ENCODE measurements at places on chromosomes 1 and 21.

DNA sequence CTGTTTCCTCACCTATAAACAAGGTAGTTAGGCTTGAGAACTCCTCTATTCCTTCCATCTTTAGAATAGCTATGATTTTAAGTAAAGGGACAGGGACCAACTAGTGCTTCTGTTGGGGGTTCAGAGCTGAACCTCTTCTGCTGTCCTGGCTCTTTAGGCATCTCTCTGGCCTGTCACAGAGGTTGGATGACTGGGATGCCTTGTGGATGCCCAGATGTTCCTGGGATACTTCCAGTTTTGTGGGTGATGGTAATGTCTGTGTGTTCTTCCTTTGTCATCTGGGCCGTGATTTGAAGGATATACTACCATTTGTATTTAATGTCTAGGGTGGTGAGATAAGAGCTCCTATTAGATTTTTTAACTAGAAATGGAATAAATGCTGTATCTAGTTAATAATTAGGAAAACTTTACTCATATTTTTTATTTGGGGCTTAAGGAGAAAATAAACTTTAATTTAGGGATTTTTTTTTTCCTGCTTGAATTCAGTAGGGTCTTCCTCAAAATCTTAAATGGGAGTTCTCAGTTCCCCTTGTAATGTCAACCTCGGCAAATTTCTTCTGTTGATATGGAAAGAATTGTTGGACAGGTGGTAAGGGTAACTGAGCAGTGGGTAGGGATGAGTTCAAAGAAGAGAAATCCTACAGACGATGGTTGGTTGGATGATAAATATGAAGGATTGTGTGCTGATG lies 47.2 kb downstream of the LAMC1 start:
- DNase-seq: no peak

GRCh38 chr1:87841332-87841731 lies 512.7 kb downstream of the LMO4 start:
- DNase-seq: no peak

GRCh38 chr1:58710190-58711085 lies 10.6 kb upstream of the MYSM1 start:
- DNase-seq: no peak

DNA sequence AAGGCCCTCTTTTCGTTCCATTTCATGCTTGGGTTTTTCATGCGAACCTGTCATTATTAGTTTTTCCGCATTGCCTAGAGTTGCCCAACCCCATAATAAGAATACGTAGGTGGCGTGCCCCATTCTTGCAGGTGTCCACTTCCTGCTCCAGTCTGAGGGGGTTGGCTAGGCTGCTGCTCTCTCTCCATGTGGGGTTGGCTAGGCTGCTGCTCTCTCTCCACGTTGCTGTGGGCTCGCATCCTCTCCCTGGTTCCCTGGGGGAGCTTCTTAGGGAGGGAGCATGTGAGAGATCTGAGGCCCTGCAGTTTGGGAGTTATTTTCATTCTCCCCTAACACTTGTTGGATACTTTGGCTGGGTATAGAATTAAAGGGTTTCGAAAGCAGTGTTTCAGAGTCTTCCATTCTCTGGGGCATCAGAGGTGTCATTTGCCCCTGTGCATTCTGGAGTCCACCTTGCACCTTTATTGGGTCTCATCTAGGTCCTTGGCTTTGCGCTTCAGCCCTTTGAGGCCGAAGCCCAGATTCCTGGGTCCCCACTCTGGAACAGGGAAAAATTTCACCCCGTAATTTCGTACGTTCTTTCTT lies 8.6 kb downstream of the C1orf35 start:
- peak; percentile 8 for DNase-seq

GRCh38 chr1:3907031-3907534 lies 7.0 kb upstream of the C1orf174 start:
- DNase-seq: peak; percentile 51

DNA sequence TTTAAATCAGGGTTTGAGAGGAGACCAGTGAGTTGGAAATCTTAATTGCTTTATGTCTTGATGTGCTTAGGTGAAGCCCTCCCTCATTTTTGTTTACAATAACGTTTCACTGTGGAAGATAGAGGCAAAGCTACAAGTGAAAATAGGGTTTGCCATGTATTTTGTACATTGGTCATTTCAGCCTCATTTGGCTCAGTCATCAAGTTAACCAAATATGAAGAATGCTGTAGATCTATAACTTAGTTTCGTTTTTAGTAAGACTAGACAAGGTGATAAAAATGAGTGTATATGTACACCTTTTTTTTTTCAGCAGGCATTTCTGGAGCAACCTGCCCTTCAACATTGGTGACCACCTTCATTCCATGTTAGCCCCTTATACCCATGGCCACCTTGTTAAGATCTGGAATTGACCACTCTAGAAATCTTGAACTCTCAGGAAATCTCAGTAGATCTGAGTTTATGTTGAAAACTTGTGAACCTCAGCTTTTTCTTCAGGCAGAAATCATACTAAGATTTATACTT lies 2.9 kb downstream of the NFYC start:
- DNase-seq: no peak

DNA sequence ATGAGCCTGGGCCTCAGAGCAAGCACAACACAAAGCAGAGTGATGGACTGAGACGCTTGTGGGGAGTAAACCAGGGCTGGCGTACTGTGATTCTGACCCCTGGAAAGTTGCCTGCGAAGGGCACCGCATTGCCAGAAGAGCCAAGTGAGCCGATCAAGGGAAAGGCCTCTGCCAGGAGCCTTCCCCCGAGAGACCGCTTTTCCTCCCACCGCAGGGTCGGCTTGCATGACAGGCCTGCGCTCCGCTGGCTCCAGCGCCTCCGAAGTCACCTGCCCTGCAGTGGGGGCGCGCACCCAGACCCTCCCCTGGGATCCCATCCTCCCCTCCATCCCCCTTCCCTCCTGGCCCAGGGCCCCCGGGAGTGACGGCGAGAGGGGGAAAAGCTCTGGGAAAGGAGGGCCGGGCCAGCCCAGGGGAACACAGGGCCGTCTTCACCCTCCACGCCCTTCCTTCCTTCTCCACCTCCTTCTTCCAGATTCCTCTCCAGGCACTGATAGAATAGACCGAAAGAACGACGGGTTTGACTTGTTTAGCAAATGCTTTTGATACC lies 165.0 kb downstream of the TRIM33 start:
- no peak for DNase-seq

DNA sequence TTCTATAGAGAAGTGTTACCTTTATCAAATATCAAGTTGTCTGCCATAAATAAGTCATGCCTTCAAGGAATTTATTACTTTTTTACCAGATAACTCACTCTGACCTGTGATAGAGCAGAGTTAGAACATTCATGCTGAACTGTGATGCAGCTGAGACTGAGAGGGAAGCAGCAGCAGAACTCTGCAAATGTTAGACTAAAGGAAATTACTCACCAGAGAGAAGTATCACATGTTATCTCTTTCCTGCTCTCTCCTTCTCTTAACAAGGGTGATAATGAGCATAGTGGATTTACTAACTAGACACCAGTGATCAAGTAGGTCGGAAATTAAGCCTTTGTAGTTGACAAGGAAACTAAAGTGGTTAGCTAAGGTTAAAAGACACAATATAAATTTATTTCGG lies 181.6 kb downstream of the RASAL2 start:
- DNase-seq: no peak

GRCh38 chr1:59685666-59686065 lies 129.1 kb upstream of the HOOK1 start:
- no peak for DNase-seq

DNA sequence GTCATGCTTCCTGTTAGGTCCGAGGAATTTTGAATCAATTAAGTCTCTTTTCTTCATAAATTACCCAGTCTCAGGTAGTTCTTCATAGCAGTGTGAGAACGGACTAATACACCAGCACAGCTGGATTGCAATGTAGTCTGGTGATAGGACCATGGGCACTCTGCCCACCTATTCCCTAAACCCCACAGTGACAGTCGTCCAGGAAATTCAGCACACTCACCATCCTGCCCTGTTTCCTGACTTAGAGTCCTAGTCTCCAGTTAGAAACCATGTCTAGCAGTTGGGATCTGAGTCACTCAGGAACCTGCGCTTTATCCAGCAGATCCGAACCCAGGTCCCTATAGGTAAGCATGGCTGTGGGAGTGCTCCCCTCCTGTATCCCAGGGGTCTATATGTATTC lies 149.3 kb upstream of the TNR start:
- DNase-seq: no peak

- DNase-seq: peak; percentile 83
Measured at GRCh38 chr1:116737020-116737854, 17.0 kb upstream of the CD2 start.
